ENCODE measurements at places on chromosomes 12 and 14.

GRCh38 chr12:13277293-13277692, 80.8 kb downstream of the EMP1 start:
- no peak for DNase-seq

DNA sequence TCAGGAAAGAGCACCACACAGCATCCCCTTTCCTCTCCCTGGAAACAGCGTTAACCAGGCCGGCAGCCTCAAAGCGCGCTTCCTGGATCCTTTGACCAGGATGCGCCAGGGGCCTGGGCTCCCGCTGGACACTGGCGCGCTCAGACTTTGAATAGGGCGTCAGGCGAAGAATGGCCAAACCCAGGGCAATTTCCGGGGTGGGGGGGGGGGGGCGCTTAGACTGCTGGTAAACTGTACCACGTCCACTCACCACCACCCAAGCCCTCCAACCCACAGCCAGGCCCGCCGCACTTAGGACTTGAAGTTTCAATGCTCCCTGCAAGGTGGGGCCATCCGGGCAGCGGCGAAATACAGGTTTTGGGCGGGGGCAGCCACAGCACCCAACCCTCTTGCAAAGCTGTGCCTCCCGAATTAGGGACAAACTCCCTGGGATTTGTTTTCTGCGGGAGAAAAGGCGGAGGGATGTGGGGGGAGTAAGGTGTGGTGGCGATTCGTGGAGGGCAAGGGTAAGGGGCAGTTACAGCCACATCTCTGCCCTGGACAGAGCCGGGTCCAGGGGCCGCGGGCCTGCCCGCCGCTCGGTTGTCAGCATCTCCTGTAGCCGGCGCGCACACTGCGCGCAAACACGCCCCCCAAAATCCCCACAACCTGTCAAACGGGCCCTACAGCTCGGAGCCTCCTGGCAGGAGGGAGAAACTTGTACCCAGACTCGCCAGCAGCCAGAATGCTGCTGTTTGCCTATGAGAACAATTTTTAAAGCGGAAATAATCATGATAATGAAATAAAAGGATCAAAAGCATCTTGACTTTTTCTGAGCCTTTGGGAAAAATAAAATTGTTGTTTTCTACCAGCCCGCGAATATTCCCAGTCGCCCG, 958 bp downstream of the RTN1 start:
- no peak for DNase-seq

DNA sequence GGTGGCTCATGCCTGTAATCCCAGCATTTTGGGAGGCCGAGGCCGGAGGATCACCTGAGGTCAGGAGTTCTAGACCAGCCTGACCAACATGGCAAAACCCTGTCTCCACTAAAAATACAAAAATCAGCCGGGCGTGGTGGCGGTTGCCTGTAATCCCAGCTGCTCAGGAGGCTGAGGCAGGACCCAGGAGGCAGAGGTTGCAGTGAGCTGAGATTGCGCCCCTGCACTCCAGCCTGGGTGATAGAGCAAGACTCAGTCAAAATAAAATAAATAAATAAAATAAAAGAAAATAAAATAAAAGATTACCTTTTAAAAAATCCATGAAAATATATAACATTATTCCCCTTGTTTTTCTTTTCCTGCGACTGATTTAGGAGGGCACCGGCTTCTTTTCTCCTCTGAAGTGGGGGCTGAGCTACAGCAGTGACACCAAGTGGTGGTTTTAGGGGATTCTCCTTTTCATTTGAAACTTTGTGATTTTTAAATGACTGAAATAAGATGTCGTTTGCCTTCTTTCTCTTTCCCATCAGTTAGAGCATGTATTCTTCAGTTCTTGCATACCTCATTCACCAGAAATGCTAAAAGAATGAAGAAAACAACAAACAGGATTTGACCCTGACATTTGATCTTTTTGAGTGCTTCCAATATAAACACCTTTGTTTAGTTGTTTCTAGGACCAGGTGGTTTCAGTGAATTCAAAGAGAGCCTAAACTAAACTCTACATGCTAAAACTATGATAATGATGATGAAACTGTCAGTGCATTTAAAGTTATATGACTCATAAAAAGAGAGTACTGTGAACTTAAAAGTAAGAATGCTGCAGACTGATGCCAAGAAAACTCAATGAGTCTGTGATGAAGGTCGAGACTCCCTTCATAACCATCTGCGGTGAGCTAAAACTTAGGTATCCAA, 22.6 kb upstream of the PKP2 start:
- peak; percentile 54 for DNase-seq

- DNase-seq, result no peak
Observed at GRCh38 chr12:65938807-65939206, 114.5 kb downstream of the HMGA2 start.

DNA sequence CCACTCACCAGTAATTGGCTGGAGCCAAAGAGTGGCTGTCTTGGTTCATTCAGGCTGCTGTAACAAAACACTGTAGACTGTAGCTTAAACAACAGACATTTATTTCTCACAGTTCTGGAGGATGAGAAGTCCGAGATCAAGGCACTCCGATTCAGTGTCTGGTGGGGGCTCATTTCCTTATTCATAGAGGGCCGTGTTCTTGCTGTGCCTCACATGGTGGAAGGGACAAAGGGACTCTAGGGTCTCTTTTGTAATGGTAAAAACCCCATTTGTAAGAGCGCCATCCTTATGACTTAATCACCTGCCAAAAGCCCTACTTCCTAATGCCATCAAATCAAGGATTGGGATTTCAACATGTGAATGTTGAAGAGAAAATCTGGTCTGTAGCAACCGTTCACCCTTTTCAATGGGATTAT, 34.7 kb upstream of the CDKN3 start:
- DNase-seq, result no peak

Measured in epithelial cell of prostate (primary cell).